ENCODE measurements at places on chromosomes 12 and 14. TPM values are rescaled to one million over a fixed set of nuclear protein-coding genes. Genes with fewer than 3 reads are reported as not detected.

Gene KLHDC1
- 11.1 TPM for total RNA-seq

Gene HSPA2
- 4.8 TPM for total RNA-seq

Gene SDSL
- 5.2 TPM for total RNA-seq

Gene C3AR1
- total RNA-seq = 29.2 TPM

Gene AMDHD1
- not detected for total RNA-seq

Gene WSCD2
- total RNA-seq = 0.89 TPM
